ENCODE measurements at places on chromosomes 4 and X.
A peak's percentile ranks its signal among the peaks of the same experiment; 100 is the strongest.

DNA sequence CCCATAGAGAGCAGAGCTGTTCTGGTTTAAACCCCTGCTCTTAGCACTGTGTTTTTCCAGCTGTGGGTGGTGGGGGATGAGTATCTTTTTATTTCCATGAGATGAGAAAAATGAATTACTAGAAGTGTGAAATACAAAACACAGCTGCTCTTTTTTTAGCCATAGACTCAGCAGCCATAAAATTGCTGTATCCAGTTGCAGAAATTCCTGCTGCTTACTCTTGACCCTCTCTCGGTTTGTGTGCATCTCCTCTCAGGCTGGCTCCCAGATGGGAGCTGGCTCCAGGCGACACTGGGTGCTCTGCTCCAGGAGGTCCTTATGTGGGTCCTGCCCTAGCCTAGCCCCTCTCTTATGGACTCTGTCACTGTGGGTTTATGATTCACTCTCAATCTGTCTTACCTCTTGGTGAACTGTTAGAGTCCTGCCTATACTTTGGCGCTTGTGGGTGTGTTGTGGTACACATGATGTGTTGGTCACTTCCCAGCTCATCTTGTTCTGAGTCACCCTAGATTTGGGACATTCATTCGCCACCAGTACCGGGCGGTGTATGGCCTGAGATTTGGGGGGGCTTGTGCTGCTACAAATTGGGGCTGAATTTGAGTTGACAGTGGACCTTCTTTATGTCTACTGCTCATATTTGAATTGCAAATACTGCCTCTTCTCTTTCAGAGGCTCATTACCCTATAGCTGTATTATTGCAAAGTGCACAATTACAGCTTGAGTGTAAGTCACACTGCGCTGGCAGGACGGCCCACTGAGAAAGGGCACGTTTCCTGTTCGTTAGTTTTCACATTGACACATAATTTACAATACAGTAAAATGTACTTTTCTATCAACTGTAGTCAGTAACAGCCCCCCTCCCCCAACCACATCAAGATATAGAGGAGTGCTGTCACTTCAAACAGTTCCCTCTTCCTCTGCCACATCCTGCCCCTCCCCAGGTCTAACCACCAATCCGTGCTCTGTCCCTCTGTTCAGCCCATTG is 46.9 kb upstream of the MSANTD1 start:
- DNase-seq: peak; percentile 77

- no peak for DNase-seq
Measured at GRCh38 chrX:99353412-99353811, 1056.7 kb downstream of the PCDH19 start.

DNA sequence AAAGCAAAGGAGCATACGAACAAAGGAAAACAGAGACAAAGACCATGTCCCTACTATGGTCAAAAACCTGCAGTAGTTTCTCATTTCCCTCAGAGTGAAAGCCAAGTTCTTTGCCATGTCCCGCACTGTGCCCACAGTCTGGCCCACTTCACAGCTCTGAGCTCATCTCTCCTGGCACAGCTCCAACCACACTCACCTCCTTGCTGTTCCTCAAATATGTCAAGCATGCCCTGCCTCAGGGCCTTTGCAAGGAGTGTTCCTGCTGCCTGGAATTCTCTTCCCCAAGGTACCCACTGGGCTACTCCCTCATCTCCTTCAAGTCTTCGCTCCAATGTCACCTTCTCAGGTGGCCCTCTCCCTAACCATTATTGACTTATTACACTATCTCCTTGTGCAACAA is 72.1 kb downstream of the COX18 start:
- no peak for DNase-seq

GRCh38 chrX:141619336-141619735 is 29.8 kb downstream of the SPANXA2 start:
- no peak for DNase-seq

- no peak for DNase-seq
Measured at GRCh38 chr4:144578681-144579080, 67.3 kb upstream of the HHIP start.

DNA sequence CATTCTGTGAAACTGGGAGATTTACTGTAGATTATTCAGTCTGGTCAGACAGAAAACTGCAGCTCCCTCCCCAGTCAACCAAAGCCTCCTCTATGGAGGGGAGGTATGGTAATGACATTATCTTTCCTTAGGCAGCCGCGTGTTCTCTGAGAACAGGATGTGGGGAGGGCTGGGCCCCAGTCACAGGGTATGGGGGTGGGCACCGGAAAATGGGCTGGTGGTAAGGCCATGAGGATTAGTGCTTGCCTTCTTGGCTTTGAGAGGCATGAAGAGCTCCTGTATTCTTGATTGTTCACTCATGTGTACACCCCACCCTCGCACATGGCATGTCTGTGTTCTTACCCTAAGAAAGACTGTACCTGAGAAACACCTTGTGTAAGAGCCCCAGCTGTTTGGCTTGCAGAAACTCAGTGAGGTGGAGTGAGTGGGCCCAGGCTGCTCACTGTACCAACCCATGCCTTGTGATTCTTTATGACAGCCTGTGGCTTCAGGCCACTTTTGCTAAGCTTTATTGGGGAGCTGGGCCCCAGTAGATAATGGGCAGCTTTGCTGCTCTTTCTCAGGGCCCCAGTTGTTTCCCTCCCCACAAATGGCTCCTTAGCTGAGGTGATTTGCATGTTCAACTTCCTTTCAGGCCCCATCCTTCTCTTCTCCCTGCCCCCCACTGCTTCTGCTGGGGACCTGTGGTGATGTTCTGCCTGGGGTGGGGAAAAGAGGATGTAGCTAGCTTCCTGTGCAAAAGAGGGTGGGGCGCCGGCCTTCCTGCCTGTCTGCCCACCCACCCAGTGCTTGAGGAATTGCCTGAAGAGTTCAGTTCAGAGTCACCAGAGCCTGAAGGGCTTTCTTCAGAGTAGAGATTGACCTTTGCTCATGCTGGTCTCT is 30.7 kb downstream of the MSN start:
- peak; percentile 80 for DNase-seq

DNA sequence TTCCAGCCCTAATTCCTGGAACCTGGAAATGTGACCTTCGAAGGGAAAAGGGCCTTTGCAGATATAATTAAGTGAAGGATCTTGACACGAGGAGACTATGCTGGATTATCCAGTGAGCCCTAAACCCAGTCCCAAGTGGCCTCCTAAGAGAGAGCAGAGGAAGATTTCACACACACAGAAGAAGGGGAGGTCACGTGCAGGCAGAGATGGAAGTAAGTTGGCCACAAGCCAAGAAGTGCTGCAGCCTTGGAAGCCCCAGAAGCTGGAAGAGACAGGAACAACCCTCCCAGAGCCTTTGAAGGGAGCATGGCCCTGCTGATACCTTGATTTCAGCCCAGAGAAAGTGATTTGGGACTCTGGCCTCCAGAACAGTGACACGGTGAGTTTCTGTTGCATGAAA is 51.9 kb downstream of the EVC2 start:
- DNase-seq: no peak

- no peak for DNase-seq
Measured at GRCh38 chrX:77617206-77617605, 168.8 kb downstream of the ATRX start.

DNA sequence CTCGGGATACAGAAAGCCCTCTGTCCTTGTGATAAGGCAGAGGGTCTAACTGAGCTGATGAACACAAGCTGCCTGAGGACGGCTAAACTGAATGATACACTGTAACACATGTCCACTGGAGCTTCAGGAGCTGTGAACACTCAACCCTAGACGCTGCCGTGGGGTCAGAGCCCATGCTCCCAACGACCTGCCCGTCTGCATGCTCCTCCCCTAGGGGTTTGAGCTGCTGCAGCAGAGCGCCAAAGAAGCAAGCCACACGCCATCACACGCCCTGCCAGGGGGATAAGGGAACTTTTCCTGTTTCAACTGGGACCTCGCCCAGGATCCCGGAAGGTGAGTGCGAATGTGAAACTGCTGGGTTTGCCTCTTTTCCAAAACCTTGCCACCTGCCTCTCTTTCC is 361.8 kb downstream of the FAT4 start:
- no peak for DNase-seq

DNA sequence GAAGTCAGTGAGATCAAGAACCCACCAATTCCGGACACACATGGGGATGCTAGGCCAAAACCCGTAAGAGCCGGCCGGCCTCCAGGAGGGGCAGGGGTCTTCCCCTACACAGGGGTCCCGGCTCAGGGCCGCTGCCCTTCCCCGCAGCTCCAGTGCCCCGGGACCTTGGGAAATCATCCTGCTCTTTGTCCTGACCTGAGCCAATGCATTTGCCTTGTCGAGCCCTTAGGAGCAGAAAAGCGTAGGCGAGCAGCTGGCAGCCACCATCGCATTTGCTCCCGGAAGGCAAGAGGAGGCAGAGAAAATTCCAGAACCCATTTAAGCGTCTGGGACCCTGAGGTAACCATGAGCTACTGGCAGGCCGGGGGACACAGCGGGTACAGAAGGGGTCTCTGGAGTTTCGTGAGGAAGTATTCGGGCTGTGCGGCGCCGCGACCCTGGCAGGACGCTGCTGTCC is 7.4 kb upstream of the TNIP2 start:
- DNase-seq: no peak

- DNase-seq: no peak
Measured at GRCh38 chr4:2371765-2372487, 46.5 kb downstream of the ZFYVE28 start.

- DNase-seq: no peak
Measured at GRCh38 chr4:82811838-82812341, 13.3 kb upstream of the SCD5 start.

- no peak for DNase-seq
Measured at GRCh38 chr4:158726633-158727032, 3.4 kb upstream of the PPID start.

DNA sequence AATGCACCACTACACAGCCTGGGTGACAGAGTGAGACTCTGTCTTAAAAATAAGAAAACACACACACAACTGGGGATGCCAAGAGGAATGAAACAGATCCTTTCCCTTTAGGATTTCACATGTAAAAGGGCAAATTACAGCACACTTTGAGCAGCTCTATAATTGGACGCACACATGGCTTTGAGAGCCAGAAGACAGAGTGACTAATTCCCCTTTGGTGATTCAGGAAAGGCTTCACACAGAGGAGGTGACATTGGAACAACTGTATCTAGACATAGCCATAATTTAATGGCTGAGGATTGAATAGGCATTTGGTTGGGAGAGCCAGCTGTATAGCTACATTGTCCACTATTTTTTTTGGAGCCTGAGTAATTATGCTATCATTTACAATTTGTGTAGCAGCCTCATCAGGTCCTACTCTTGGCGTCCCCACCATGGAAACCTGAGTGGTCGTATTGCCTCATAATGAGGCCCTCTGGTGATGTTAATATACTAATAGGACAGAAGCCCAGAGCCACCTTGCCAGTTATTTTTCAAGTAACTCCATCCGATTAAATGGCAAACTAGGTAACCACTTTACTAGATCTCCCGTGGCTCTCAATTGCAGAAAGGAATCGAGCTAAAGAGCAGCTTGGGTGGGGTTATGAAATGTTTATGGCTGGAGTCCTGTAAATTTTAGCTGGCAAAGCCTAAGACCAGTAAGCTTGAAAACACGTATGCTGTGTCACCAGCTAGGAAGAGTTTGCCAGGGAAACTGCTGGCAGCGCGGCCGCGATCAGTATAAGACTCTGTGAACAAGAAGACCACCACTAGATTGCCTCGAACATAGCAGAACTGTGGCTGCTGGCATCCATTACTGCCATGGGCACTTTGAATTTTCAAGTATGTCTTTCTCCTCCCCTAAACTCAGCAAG is 8.5 kb upstream of the PPEF1 start:
- DNase-seq: no peak

GRCh38 chr4:77600521-77601451 is 4.8 kb upstream of the CXCL13 start:
- peak; percentile 51 for DNase-seq

DNA sequence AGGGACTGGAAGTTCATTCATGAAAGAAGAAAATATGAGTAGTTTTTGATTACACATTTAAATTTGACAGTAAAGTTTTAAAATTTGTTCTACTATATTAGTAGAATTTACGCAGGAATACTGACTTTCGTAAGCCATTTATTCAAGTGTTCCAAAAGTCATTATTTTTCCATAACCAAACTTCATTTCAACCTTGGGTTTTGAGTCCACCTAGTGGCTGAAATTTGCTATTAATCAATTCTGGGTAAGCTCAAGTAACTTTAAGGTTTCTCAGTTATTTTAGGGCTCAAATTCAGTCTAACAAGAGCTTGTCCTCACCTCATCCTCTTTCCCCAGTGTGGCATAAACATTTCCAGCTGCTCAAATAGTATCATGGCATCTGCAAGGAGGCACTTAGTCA is 175.4 kb downstream of the SH3BGRL start:
- no peak for DNase-seq

- no peak for DNase-seq
Measured at GRCh38 chrX:9430346-9430921, 34.4 kb upstream of the TBL1X start.

DNA sequence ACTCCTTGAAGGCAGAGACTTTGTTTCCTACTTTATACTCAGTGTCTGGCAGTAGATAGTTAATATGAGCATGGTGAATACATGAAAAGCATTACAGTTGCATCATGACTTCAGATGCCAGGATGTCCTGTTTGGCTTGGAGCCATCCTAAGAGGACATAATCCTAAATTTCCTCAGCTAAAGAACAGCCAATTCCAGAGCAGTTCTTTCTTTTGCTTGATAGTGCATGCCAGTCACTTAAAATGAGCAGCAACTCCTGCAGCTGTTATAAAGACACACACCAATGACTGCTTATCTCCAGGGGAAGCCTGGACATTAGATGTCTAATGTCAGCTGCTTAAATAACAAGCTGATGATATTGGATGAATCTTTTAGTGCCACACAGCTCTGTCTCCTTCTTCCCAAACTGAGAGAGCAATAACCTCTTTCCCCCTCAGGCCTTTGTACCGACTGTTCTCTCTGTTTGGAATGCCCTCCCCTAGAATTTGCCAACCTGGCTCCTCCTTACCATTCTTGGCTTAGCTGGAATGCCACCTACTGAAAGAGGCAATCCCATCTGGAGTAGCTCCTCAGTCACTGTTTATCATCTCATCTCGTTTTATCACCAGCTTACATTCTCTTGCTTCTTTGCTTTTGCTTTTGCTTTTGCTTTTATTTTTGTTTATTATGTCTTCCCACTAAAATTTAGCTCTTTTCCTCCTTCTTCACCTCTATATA is 100.8 kb upstream of the USP38 start:
- DNase-seq: no peak

GRCh38 chrX:153744210-153745066 is 19.6 kb upstream of the PLXNB3 start:
- no peak for DNase-seq

DNA sequence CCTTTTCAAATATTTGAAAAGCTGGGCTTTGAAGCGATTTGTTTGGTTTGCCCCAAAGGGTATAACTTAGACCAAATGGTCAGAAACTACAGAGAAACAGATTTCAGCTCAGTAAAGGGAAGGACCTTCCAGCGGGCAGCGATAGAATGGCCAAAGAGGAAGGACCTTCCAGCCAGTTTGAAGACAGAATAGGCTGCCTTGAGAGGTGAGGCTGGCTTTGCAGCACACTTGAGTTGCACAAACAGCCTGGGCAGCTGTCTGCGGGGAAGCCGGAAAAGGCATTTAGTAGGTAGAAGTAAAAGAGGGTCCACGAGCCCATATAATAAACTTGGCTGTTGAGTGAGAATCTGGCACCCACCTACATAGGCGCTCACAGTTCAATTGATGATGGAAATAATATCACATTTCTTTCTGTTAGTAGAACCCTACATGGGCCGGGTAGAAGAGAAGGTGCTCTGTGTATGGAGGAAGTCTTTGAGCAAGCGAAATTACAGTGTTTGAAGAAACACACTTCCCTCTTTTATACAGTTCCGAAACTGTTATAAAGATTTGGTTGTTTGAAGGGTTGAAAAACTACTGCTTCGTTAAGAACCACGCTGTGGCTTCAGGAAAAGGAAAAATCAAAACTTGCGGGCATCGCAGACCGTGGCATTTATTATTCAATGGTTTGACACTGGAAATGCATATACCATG is 75.0 kb upstream of the SORBS2 start:
- DNase-seq: no peak

GRCh38 chr4:148052448-148052847 is 320.6 kb downstream of the ARHGAP10 start:
- no peak for DNase-seq

All from activated CD4-positive, alpha-beta T cell treated with anti-CD3 and anti-CD28 coated beads for 48 hours (primary cell).